ENCODE measurements at places on chromosomes 7 and 10.

GRCh38 chr7:77415476-77415822 is 700 bp downstream of the GSAP start:
- DNase-seq = no peak

DNA sequence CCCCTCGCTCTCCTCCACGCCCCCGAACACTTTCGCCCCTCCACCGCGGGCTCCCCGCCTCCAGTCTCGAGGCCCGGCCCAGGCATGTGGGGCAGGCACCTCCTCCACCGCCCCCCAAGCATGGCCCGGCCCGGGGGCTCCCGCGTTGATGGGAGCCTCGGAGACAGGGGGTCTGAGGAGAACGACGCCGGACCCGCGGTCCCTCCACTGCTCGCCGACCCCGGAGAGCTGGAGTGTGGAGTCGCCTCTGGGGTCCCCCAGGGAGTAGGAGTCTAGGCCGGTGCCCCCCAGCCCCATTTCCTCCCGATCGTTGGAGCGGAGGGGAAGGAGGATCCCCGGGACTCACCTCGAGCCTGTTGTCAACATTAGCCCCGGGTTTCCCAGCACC is 206 bp downstream of the UPF2 start:
- no peak for DNase-seq

GRCh38 chr10:30456266-30456665 is 22.3 kb downstream of the MAP3K8 start:
- no peak for DNase-seq

DNA sequence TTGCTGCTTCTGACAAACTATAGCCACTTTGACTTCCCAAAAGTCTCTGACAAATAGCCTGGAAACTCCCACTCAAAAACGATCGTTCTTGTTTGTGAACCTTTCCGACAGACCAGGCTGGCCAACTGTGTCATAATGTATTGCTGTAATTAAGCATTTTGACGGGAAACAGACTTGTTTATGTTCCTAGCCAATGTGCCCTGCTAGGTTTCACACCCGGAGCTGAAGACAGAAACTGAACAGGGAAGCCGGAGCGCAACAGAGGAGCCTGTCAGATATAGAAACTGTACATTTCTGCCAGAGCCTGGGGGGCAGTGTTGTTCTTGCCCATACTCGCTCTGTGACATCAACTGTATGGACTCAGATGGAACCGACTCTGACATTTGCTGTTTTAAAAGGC is 55.3 kb upstream of the C7orf33 start:
- no peak for DNase-seq

DNA sequence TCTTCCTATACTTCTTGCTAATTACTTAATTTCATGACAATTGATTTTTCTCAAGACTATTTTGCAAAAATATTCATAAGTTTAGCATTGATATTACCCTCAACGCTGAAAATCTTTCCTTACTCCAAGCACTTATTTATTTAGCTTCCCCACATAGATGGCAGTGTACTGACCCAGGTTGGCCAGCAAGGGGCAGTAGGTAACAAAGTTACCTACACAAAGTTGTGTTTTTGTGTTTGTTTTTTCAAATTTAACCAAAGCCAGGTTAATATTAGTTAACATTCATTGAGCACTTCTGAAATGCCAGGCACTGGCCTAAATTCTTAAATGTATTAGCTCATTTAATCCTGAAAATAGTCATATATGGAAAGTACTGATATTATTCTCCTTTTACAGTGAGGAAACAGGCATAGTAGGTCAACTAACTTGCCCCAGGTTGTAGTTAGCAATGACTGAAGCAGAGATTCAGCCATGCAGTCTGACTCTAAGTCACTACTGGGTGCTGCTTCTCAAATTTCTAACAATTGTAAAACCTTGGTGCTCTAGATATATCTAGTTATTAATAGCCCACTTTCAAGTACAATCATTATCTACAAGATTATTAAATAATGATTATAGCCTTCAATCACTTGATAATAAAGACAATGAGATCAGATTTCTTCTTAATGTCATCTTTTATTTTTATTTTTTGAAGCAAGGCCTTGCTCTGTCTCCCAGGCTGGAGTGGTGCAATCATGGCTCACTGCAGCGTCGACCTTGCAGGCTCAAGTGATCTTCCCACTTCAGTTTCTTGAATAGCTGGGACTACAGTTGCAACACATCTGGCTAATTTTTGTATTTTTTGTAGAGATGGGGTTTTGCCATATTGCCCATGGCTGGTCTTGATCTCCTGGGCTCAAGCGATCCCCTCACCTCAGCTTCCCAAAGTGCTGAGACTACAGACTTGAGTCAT is 5.8 kb upstream of the GGCT start:
- DNase-seq = no peak

All from stromal cell of bone marrow (primary cell).